Thymus (tissue), 14 donors: ENCODE measurements at places on chromosomes 7 and 10. TPM values are rescaled to one million over a fixed set of nuclear protein-coding genes. Genes with fewer than 3 reads are reported as not detected.

OR2A1 gene
- under 0.01 TPM for total RNA-seq

- no peaks in the 10 kb centered on the region for H3K27me3 ChIP-seq
- no peak overlapping the region for H3K4me3 ChIP-seq
- no peak overlapping the region for H3K27ac ChIP-seq
- no peaks in the 10 kb centered on the region for H3K4me1 ChIP-seq
- no peak for DNase-seq
- H3K36me3 ChIP-seq = no peaks in the 10 kb centered on the region
Observed at GRCh38 chr7:87263537-87263936, 44.0 kb upstream of the TMEM243 start.

DNA sequence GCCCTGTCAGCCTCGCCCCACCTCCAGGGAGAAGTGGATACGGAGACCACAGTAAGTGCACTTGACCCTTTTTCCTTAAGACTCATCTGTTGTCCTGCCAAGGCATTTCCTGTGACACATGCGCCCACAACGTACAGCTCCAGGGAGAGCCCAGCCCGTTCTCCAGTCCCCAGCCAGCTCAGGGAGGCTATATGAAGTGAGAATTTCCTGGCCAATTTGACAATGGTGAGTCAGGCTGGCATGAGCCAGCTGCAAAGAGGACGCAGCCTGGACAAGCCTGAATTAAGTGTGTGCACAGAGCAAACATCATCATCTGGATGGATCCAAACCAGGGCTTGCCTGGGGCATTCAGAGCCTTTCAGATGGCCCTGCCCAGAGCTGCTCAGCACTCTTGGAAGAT lies 244.8 kb downstream of the KCNMA1 start:
- H3K27ac ChIP-seq = no peak overlapping the region
- H3K4me1 ChIP-seq = no peaks in the 10 kb centered on the region
- no peak for DNase-seq
- no peak overlapping the region for H3K4me3 ChIP-seq

DNA sequence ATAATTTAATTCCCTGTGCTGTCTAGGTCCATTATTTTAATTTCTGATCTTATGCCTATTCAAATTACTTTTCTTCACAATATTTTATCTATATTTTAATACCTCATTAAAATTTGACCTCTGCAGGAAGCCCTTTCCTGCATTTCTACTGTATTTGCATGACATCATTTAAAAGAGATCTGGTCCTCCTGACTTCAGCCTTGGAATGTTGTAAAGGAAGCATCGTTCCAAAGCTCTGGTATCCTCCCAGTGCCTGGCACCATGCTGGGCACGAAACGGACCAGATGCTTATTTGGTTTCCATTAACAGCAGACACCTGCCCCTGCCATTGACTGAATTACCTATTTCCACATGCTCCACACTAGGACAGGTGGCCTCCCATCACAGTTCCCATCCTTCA lies 247.5 kb downstream of the KLF6 start:
- H3K36me3 ChIP-seq = no peaks in the 10 kb centered on the region
- DNase-seq = no peak
- H3K27ac ChIP-seq = no peak overlapping the region

DNA sequence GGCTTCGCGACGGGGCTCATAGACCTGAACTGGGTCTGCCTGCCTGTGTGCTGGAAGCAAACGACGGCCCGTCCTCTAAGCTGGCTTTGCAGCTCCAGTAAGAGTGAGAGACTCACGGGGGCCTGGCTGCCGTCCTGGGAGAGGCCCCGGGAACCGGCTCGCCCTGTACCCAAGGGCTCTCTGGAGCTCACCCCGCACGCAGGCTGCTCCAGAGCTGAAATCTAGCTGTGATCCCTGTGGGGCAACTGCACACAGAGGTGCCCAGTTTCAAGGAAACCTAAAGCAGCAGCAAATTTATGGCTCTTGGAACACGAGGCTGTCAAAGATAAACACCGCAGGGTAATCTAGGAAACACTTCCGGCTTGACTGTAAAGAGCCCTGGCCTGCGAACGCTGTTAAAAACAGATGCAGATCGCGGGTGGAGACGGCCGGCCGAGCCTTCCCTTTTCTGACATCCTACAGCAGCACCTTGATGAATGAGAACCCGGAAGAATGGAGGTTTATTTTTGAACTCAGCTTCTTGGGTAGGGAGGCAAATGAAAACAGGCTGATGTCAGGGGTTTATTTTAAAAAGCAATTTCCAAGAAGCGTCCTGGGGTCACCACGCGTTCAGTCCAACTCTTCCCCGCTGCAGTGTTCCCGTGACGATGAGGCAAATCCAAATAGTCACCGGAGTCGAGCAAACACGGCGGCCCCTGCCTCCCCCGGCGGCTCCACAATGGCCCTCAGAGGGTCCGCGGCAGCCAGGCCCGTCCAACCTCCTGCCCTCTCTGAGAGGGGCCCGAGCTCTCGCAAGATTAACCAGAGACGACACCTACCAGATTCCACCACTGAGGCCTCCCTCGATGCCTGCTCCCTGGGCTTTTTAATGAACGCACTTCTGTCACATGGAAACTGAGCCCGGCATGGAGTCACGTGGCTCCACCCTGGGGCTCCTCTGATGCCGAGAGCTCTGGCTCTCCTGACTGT lies 29.6 kb downstream of the AMZ1 start:
- no peak overlapping the region for H3K4me3 ChIP-seq
- H3K36me3 ChIP-seq = no peaks in the 10 kb centered on the region

NRF1 gene
- 13.8 TPM for total RNA-seq

DNA sequence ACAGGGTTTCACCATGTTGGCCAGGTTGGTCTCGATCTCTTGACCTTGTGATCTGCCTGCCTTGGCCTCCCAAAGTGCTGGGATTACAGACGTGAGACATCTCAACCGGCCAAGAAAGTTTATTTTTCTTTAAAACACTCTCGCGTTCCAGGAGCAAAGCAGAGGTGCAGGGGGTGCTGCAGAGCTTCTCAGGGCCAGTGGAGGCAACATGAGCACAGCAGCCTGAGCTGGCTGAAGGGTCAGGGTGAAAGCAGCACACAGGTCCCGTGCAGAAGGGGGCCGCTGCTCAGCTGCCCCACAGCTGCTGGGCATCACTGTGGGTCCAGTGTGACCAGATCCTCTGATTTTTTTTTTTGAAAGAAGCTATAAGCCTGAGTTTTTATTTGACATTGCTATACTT lies 46.1 kb downstream of the EPHB4 start:
- no peaks in the 10 kb centered on the region for H3K27me3 ChIP-seq
- H3K36me3 ChIP-seq = no peaks in the 10 kb centered on the region
- H3K4me3 ChIP-seq = no peak overlapping the region
- DNase-seq = no peak
- no peaks in the 10 kb centered on the region for H3K4me1 ChIP-seq

CALY gene
- not detected for total RNA-seq

ZFAND2A gene
- total RNA-seq = 18.8 TPM

- no peaks in the 10 kb centered on the region for H3K27me3 ChIP-seq
- H3K27ac ChIP-seq = no peak overlapping the region
- no peaks in the 10 kb centered on the region for H3K4me1 ChIP-seq
Observed at GRCh38 chr10:48923748-48924147, 15.9 kb downstream of the LRRC18 start.
